ENCODE measurements at places on chromosomes 16 and 17.

GRCh38 chr16:81739503-81739902 lies 39.6 kb upstream of the PLCG2 start:
- DNase-seq, result no peak

GRCh38 chr16:19228052-19228451 lies 57.5 kb upstream of the CLEC19A start:
- no peak for DNase-seq

DNA sequence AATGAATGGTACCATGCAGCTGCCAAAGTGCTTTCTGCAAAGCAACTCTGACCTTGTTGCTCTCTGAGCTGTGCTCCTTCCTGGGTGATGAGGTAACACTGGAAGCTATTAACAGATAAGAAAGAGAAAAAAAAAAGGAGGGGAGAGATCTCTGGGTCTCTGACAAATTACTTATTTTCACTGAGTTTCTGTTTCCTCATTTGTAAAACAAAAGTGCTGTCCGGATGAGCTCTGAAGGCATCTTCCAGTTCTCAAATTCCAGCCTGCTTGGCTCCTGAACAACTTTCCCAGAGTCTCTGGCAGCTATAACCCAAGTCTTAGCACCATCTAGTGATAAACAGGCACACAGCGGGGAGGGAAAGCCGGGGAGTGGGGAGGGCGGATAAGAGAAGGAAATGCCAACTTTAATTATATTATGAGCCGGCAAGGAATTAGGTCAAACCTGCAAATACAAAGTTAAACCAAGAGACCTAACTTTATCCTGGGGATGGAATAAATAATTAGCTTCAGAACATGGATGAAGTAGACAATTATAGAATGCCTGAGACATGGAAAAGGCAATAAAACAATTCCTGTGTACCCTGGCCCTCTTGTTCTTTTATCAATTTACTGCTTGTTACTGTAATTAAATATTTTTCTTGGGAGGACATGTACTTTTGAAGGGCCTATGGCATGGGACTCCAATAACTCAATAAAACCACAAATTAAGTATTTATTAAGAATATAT lies 61.3 kb upstream of the KIFC3 start:
- DNase-seq, result no peak

DNA sequence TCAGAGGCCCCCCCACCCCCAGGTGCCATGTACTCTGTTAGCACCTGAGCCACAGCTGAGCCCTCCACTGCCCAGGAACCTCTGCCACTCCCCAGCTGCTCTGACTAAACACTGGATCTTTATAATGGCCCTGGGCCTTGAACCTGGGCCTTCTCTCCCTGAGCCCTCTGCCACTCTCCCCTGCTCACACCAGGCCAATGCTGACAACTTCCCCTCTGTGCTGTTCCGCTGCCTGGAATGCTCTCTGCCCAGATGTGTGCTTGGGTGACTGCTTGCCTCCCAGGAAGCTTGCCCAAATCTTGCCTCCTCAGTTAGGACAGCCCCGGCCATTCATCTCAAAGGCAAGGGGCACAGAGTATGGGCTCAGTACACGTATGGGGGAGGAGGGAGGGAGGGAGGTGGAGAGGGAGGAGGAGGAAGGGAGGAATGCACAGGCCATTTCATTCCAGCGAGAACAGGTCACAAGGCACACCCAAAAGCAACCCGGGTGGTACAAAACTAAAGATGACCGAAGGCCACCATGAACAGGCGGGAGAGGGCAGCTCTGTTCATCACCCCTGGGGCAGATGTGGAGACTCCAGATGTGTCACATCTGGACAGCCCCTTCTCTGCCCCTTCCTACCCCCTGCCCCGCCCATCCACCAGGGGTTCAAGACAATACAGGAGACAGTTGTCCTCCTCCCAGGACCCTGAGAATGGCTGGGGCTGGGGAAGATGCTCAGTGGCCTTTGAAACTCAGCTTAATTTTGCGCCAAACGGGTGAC lies 15.3 kb upstream of the TNFRSF13B start:
- no peak for DNase-seq

DNA sequence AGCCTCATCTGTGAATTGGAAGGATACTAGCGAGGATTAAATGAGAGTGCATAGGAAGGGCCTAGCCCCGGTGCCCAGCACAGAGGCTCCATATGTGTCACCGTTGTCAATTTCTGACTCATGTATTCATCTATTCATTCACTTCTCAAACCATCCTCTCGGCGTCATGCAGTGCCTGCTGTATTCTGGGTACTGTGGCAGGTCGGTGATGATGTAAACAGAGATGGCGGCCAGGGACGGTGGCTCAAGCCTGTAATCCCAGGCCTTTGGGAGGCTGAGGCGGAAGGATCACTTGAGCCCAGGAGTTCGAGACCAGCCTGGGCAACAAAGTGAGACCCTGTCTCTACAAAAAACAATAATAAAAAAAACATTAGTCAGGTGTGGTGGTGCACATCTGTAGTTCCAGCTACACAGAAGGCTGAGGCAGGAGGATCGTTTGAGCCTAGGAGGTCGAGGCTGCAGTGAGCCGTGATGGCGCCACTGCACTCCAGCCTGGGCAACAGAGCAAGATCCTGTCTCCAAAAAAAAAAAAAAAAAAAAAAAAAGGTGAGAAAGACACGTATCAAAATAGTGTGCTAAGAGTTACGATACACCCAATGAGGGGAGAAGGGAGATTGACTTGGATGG lies 4.3 kb upstream of the PPP1R1B start:
- no peak for DNase-seq

DNA sequence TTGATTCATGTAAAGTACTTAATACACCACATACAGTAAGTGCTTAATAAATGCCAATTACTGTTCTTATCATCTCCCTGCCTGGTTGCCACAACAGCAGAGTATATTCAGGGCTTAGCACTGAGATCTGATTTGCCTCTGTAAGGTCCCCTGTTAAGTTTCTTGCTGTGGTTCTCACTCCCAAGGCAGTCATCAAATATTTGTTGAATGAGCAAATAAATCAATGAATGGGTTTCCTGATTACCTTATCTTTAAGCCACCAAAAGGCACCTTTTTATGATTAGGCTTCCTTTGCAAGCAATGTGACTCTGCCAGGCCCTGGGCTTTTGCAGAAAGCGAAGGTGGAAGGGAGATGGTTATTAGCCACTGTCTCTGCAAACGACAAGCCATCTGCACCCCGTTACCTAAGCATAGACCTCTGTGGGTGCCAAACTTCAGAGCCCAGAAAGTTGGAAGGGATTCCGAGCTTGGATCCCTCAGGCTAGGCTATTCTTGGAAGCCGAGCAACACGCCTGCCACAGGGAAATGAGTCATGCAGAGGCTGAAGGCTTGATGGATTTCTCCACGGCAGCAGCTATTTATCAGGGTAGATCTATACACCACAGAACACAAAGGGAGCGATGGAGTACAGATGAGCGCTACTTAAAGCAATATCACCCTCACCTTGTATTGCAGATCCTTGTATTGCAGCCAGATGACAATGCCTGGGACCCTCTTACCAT lies 102.0 kb downstream of the GRIN2A start:
- no peak for DNase-seq

DNA sequence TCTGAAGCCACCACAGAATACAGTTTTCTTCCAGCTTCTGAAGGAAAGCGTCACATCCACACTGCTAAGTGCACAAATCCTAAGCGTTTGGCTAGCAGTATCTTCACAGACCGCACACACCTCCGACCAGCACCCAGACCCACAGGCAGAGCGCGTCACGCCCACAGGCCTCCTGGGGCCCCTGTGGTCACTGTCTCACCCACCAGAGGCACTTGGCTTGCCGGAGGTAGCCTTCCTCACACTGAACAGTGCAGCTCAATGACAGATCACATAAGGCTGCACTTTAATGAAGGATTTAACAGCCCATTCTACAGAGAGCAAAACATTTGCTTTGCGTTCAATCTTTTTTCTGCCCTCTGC lies 21.2 kb downstream of the SPHK1 start:
- DNase-seq, result no peak
